NCI-H446 treated with DMSO at 0.1 percent for 48 hours (cell line): ENCODE measurements at places on chromosomes 6 and 20.
A peak's percentile ranks its signal among the peaks of the same experiment; 100 is the strongest.

GRCh38 chr6:25219216-25219916, 59.8 kb upstream of the CARMIL1 start:
- DNase-seq = no peak

DNA sequence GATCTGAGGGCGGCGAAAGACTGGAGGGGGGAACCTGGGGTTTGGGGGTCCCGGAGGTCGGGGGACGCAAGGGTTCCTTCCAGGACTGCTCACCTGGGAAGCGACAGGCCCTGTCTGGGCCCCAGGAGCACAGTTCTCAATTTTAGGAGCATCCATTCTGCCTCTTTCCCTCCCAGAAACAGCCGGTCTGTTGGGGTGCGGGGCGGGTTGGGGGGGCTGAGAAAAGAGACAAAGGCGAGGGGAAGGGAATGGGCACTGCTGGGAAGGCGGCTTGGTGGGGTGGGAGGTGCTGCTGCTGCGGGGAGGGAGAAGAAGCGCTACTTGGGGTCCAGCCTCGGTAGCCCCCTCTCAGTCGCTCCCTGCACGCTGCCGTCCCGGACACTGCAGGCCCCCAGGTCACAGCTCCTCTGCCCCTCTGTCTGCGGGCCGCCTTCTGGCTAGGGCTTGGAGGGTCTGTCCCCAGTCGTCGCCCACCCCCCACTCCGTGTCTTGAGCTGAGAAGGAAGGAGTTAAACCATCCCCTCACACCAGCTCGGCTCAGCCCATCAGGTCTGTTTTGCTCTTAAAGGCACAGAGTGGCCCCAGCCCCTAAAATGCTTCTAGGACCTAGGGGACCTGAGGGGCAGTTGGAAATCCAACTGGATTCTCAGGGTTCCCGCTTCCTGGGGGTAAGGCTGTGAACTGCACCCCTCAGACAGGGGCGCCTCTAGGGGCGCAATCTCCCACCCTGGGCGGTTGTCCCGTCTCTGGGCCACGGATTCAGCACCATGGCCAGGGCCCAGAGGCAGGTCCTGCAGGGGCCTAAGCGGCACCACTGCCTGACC, 690 bp downstream of the GDAP1L1 start:
- DNase-seq = no peak

DNA sequence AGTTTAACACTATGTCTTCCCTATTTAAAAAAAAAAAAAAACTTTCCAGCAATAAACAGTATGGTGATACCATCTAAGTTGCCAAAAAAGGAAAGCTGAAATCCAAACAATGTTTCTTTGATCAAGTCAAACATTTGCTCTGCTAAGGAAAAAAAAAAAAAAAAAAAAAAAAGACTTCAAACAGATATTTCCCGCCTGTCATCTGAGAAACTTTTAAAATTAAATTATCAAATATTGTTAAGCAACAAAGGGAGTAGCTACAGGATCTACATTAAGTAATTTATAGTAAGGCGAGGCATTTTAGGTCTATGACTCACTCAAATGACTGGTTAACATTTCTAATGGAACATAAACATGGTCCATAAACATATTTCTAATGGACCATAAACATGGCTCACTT, 121.2 kb downstream of the DST start:
- DNase-seq = no peak

DNA sequence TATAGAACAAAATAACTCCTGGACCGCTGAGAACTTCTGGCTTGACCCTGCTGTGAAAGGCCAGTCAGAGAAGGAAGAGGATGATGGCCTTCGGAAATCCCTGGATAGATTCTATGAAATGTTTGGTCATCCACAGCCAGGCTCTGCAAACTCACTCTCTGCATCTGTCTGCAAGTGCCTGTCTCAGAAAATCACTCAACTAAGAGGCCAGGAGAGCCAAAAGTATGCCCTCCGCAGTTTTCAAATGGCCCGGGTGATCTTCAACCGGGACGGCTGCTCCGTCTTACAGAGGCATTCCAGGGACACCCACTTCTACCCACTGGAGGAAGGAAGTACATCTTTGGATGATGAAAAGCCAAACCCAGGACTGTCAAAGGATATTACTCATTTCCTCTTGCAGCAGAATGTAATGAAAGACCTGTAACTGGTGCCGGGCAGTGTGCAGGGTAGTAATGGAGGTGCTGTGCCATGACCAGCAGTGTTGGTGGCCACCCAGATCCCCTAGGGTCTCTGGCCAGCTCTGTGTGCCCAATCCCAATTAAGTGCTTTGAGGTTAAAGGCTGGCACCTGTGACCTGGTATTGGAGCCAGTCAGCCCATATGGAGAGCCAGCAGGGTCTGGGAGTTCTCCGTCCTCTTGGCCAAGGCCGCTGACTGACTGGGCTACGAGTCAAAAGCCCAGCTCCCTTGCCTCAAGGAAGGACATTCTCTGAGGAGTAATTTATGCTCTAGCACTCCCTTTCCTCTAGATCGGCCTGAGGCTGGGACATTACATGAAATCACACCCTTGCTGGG, 87.1 kb downstream of the TRMT6 start:
- DNase-seq = no peak

- no peak for DNase-seq
Observed at GRCh38 chr6:168737481-168737880, 296.5 kb downstream of the SMOC2 start.

- no peak for DNase-seq
Observed at GRCh38 chr6:70351461-70351860, 48.6 kb upstream of the COL9A1 start.

DNA sequence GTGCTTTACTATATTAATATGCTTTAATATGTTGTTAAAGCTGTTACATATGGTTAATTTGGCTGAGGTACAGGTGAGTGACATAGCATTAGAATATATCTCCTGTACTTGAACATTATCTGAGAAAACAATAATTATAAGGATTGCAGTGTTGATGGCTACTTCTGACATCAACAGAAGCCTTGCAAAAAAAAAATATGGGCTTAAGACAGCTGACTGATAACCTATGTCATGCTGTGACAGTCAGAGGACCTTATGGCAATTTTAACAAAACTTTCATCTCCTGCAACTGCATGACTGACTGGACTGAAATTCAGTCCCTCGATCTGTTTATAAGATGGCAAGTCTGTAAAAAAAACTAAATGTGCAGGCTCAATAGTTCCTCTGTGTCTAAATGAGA, 27.5 kb upstream of the TBX18 start:
- no peak for DNase-seq

- no peak for DNase-seq
Observed at GRCh38 chr6:36386495-36387439, 702 bp downstream of the ETV7 start.

DNA sequence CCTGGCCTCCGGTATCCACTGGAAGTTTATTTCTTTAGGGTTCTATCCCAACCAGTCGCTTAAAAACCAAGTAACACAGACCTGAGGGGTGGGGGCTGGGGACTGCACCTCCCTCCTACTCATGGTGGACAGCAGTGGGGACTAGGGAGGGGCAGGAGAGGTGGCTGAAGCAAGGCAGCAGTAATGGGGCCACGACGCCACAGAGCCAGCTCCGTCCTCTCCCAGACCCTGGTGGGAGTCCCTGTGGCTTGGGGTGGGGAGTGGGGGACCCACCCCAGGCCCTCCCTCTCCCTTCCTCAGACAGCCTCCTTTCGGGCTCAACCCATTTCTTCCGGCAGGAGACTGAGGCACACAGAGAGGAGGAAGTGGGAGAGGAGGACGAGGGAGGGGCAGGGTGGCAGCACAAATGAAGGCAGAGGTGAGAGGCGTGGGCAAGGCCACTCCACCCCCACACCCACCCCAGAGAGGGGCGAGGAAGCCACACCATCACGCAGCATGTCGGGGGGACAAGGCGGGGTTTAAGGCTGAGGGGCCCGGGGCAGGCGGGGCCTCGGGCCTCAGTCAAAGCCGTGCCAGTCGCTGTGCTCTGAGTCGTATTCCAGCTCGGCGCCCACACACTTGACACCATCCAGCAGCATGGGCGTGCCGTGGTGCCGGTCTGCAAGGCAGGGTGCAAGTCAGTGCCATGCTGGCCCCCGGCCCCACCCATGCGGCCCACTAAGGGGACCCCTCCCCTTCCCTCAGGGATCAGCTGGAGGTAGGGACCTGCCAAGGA, 13.9 kb downstream of the ADISSP start:
- no peak for DNase-seq

DNA sequence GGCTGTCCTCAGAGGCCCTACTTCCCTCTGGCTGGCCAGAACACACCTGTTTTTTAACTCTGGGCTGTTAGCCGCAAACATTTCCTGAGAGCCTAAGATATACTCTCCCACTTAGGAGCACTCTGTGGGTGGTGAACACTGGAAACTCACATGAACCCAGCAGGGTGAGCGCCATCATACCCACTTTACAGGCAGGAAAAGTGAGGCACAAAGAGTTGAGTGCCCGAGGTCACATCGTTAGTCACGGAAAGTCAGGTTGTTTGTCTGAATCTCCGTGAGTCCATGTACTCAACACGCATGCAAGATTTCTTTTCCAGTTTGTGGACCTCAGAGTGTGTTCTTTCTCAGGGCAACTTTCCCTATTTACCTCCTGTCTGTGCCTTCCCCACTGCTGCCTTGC, 1.9 kb downstream of the BAK1 start:
- no peak for DNase-seq

DNA sequence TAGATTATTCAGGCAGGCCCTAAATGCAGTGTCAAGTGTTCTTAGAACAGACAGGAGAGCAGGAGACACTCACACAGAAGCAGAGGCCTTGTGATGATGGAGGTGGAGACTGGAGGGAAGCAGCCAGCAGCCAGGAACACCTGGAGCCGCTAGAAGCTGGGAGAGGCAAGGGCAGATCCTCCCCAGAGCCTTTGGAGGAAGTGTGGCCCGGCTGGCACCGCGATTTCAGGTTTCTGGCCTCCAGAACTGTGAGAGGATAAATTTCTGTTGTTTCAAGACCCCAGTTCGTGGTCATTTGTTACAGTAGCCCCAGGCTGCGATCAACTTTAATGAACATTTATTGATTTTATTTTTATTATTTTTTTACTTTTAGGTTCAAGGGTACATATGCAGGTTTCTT, 203.0 kb downstream of the QKI start:
- no peak for DNase-seq

GRCh38 chr6:169824021-169824420, 72.6 kb downstream of the ERMARD start:
- no peak for DNase-seq

DNA sequence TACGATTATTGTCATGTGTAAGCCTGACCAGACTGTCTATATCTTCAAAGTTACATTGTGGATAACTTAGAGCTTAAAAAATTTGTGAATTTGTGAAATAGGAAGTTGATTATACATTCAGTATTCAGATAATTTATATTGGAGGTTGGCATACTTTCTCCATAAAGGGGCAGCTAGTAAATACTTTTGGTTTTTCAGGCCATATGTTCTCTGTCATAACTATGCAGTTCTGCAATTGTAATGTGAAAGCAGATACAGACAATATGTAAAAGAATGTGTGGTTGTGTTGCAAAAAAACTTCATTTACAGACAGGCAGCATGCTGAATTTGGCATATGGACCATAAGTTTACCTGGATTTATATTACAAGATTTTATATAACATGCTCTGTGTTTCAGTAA, 29.3 kb downstream of the HSF2 start:
- DNase-seq = no peak

GRCh38 chr6:223136-223535, 69.2 kb upstream of the DUSP22 start:
- no peak for DNase-seq

DNA sequence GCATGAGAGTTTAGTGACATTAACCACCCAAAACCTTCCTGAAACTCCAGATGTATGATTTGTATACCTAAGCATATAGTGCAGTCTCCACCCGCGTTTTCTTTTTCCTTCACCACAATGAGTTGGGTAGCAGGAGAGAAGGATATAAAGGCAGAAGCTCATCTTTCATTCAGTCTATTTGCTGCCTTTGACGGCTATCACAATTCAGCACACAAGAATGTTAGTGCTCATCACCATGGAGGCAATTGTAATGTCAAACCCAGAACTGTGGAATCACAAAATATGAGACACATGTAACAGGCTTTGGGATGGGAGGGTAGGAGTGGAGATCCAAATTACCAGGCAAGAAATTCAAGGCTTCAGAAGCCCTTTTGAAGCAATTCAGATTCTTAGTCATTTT, 17.6 kb downstream of the ZHX3 start:
- DNase-seq = no peak

GRCh38 chr6:124941259-124941658, 21.0 kb upstream of the RNF217 start:
- DNase-seq = no peak

GRCh38 chr6:46201702-46202101, 30.9 kb upstream of the ENPP5 start:
- no peak for DNase-seq

- no peak for DNase-seq
Observed at GRCh38 chr6:22363166-22363713, 66.4 kb upstream of the PRL start.

- DNase-seq = no peak
Observed at GRCh38 chr6:8557014-8557748, 121.8 kb upstream of the SLC35B3 start.

DNA sequence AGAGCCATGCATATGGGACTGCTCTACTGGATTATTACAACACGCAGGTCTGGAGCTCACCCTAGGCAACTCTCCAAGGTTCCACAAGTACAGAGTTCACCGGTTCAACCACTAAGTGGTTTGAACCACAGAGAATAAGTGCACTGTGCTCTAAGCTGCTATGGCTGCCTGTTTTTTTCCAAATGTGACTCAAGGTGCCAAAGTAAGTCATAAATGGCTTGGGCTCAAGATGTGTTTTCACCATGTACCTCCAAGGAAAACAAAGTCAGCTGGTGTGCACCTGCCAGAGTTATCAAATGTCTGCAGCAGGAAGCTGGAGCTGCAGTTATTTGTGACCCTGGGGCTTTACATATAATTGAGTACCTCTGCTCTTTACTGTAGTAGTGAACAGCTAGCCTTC, 76.7 kb downstream of the PREP start:
- no peak for DNase-seq

DNA sequence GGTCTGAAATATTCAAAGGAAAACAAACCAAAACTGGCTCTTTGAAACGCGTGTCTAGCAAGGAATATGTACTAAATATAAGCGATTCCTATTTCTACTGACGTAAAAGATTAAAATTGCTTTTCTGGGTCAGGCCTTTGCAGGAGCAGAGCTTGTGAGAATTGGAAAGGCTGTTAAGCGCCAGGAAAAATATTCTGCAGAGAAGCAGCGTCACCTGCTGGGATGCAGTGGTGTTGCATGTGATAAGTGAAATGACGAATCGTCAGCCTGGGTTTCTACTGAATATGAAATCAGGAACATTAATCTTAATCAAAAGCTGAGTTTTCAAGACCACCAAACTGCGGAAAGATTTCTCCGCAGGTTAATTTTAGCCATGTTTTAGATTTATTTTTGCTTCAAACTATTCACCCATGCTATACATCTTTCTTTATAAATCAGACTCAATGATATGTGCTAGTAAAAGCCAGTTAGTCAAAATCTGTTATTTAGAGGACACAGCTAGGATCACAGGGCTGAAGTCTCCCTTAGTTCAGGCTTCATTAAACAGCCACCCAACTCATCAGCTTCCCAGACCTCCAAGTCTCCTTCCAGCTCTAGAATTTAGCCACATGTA, 67.4 kb downstream of the ALDH8A1 start:
- DNase-seq = peak; percentile 44

- DNase-seq = no peak
Observed at GRCh38 chr6:17931227-17931626, 56.2 kb downstream of the KIF13A start.

GRCh38 chr6:156589281-156589680, 187.9 kb upstream of the ARID1B start:
- DNase-seq = no peak

- no peak for DNase-seq
Observed at GRCh38 chr6:161568885-161569456, 295.1 kb upstream of the AGPAT4 start.
